Left renal pelvis (tissue), 4 donors: ENCODE measurements at places on chromosomes 1 and 21. TPM values are rescaled to one million over a fixed set of nuclear protein-coding genes. Genes with fewer than 3 reads are reported as not detected.

The HENMT1 gene
- polyA plus RNA-seq: 11.2 TPM

The MEX3A gene
- 46.5 TPM for polyA plus RNA-seq

- no peak for DNase-seq
Measured at GRCh38 chr1:29415861-29416260, 179.5 kb downstream of the PTPRU start.

DNA sequence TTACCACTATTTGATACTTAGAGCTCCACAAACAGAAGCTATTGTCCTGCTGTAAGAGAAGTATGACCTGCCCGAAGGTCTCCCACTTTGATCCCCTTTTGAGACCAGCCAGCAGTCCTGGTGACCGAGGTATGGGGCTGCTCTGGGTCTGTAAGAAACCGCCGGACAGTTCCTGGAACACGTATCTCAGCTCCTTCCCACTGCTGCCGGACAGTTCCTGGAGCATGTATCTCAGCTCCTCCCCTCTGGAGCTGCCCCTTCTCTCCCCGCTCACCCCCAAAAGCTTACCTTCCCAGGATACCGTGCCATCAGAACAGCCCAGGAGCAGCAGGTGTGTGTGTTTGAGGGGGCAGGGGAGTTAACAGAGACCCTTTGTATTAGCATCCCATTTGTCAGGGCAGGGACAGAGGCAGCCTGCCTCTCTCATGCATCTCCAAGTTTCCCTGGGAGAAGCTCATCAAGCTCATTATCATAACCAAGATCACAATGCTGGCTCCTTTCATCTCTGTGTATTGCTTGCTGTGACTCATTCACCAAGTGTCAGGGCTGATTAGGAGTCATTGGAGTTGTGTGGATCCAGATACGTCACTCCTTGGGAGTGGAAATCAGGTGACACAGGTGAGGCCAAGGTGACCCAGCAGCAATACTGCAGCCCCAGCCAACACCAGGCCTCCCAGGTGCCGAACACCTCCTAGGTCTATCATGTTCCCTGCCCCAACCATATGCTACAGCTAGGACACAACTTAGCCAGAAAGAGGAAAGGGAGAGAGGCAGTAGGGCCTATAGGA, 25.3 kb downstream of the OPTC start:
- no peak for DNase-seq

GRCh38 chr1:225603538-225604354, 49.2 kb downstream of the ENAH start:
- DNase-seq: no peak

DNA sequence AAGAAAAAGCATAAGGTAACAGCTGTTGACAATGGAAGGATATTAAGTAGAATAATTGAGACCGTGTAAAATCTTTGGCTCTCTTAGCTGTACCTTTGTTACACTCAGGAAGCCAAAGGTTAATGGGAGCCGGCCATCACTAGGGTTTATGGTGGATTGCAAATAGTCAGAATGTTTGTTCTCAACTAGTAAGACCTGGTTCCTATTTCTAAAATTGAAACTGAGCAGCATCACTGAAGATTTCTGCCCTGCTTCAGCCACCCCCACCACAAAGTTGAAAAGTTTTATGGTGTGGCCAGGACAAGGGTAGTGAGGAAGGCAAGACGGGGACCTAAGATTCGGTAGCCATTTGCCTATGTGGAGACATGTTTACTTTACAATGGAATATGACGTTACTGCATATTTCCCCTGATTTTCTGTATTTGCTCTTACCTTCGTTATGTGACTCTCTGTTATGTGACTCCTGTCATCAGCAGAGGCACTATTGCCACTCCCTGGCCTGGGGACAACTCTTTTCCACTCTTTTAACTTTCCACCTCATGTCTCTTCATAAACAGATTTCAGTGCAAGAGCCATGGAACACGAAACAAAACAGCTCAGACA, 41.4 kb upstream of the KIF1B start:
- no peak for DNase-seq

DNA sequence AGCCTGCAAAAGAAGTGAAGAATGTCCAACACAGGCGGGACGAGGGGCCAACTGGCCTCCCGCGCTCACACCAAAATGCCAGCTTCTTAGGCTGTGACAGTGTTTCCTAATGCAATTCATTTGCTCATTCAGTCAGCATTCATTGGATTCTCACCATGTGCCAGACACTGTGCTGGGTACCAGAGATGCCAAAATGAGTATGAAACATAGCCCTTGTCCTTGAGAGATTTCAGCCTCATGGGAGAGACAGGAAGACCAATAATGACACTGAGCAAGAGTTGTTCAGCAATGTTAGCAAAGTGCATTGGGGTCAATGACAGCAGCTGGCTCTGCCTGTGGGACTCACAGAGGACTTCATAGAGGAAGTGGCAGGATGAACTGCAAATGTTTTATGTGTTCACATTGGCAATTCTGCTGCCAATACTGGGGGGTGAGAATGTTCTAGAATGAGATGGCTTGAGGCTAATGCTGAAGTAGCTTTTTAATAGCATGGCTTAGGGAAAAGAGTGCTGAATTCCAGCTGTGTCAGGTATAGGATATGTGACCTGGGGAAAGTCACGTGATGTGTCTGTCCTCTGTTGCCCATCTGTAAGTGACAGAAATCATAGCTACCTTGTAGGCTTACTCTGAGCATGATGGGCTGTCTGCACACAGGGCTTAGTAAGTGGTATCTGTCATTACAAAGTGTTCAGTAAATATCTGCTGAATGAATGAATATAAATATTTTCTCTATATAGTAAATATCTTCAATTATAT, 58.3 kb upstream of the KIF26B start:
- DNase-seq: no peak

DNA sequence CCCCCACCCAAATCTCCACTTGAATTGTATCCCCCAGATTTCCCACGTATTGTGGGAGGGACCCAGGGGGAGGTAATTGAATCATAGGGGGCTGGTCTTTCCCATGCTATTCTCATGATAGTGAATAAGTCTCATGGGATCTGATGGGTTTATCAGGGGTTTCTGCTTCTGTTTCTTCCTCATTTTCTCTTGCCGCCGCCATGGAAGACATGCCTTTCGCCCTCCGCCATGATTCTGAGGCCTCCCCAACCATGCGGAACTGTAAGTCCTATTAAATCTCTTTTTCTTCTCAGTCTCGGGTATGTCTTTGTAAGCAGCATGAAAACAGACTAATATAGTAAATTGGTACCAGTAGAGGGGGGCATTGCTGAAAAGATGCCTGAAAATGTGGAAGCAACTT, 33.4 kb upstream of the ZNF496 start:
- no peak for DNase-seq

DNA sequence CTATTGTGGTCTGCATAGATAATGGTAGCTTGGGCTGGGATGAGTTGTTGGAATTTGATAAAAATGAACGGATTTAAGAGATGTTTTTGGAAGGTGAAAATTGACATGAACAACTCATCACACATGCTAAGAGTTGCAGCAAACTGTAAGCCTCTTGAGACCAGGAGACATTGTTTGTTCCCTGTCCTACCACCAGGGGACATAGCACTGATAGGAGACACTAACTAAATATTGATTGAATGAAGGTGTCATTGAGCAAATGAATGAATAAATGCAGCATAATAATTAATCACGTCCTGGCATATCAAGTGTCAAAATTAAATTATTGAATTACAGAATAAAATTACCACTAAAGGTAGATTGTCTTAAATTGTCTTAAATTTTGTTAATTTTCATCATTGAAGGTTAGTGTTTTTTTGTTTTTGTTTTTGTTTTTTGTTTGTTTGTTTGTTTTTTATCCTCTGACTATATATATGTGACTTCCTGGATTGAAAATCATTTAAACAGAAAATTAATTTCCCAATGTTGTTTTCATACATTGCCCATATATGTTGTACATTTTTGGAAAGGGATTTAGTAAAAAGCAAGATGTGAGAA, 285.3 kb upstream of the C1orf105 start:
- no peak for DNase-seq

DNA sequence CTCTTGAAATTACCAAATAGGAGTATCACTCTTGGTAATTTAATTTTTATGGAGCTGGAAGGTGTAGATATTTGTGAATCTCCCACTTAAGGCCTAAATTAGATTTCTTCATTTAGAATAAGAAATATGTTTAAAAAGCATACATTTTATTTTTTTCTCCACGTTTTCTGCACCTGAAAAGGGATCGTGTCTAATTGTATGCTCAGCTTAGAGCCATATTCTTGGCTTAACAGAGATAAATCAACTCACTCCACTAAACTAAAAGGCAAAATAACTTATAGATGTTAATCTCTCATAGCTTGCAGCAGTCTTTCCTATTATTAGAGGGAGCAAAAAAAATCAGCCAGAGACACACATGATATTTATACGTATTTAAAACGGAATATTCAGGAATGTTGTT, 336.8 kb upstream of the SGIP1 start:
- no peak for DNase-seq

DNA sequence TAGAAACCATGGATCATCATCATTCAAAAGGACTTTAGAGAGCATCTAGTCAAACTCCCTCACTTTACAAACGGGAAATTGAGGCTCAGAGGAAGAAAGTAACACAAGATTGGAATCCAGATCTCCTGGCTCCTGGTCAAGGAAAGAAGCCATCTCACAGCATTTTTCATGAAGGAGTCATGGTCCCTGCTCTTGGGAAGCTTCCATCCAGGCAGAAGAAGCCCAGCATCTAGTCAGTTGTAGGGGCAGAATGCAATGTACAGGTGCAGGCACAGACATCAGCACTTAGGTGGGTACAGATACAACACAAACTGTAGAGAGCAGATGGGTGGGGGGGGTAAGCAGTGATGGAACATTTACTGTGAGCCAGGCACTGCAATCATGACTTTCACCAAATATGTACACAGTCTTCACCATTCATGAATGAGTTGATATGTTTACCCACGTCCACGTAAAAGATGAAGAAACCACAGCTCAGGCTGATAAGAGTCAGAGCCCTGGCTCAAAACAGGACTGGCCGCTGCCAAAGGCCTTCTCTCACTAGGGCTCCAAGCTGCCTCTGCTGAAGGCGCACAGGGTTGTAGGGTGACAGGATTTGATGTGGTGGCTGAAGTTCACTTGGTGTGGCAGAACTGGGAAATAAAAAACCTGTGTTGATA, 44.0 kb downstream of the OPTC start:
- DNase-seq: no peak

DNA sequence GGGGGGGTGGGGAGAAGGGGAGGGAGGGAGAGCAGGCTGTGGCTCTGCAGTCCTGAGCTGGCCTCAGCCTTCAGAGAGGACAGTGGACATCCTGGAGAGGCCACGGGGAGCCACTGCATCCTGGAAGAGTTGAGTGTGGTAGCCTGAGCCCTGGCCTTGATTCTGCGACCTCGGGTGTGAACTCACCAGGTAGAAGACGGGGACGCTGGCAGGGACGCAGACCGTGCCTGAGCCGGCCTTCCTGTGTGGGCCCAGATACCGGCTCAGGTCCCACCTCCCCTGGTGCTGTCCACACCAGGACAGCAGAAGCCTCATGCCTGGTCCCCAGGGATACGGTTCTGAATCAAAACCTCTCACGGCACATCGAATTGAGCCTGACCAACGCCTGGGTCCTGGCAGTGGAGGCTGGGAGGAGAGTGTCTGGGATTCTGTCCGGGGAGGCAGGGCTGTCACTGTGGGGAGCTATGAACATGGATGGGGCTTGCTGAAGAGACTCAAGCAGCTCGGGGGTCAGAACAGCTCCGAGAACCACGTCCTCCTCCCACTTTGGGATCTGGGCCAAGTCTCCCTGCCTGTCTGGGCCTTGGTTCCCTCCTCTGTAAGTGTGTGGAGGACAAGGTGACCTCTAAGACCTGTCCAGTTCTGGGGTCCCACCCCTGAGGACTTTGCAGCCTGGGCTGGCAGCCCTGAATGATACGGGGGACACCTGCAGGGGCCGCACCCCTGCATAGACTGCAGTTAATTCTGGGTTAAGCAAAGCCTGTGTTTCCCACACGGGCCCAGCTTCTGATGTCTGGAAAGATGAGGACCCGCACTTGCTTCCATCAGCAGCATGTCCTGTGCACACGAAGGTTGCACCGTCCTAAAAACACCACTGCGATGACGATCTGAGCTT, 30.4 kb downstream of the RRP1 start:
- no peak for DNase-seq

DNA sequence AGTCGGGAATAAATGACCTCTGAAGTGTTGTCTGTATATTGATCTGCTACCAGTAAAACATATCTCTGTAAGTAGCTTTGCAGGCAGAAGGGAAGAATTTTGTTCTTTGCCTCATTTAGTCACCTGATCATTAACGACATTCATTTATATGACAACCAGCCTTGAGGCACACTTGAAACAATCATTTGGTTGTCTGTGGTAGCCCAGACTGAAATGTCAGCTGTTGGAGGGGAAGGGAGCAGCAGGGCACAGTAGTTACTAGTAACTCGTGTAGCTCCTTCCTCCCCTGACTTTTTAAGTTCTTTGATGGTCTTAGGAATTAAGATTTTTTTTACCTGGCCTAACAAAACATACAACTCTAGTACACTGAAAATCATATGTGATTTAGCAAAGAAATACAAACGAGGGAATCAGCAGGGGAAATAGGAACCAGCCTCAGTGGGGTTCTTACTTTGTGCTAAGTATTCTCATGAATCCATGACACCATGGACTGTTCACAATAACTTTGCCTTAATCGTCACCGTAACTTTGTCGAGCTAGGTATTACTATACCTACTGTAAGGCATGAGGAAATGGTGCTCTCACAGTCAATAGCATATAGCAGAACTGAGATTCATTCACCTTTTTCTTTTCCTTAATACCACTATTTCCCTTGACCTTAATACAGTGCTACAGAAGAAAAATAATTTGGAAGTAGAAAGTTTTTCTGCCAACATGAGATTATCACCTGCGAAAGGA, 6.4 kb downstream of the IL12RB2 start:
- no peak for DNase-seq

DNA sequence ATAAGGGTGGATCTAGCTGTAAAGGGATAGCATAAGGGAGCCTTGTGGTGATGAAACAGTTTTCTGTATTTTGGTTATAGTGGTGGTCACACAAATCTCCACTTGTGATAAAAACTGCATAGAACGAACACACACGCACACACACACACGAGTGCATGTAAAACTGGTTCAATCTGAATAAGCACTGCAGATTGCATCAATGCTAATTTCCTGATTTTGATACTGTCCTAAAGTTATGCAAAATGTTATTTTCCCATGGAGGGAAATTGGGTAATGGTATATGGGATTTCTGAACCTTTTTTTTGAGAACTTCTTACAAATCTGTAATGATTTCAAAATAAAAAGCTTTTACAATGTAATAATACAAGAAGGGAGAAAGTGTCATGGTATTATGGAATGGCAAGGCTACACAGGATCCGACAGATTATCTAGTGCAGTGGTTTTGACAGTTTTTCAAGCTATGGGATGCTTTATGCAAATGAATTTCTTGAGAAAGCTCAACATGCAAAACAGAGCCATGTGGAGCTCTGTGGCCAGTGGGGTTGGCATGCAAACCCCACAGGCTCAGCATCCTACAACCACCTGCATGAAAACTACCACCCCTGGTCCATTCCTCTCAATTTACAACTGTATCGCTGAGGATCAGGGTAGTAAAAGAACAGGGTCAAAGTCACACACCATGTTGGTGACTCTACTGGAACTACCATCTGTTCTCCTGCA, 18.8 kb downstream of the SLC41A1 start:
- DNase-seq: no peak

- no peak for DNase-seq
Measured at GRCh38 chr1:43367026-43367903, 546 bp downstream of the ELOVL1 start.
